ENCODE measurements at places on chromosomes 5 and 9.

- no peak for DNase-seq
These were observed 96.7 kb upstream of the FER start for GRCh38 chr5:108650997-108651396.

GRCh38 chr5:134426361-134426760 lies 14.7 kb upstream of the CDKN2AIPNL start:
- DNase-seq = no peak

DNA sequence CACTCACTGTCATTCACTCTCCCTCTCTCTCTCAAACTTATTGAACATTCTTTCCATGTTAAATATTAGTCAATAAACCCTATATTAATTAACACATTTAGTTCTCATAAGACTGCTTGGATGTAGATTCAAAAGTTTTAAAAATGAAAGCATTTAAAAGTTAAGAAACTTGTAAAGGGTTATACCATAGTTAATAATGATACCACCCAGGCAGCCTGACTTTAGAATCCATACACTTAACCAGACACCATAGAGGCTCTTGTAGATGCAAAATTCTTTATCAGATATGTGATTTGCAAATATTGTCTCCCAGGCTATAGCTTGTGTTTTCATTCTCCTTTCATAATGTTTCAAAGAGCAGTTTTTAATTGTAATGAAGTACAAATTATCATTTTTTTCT lies 335.8 kb upstream of the ACTBL2 start:
- no peak for DNase-seq

GRCh38 chr9:108399851-108400250 lies 455.9 kb downstream of the ACTL7B start:
- no peak for DNase-seq

GRCh38 chr5:139861021-139861888 lies 65.6 kb downstream of the PSD2 start:
- no peak for DNase-seq

- DNase-seq = no peak
These were observed 314.5 kb downstream of the ADGRV1 start for GRCh38 chr5:90873033-90873517.

DNA sequence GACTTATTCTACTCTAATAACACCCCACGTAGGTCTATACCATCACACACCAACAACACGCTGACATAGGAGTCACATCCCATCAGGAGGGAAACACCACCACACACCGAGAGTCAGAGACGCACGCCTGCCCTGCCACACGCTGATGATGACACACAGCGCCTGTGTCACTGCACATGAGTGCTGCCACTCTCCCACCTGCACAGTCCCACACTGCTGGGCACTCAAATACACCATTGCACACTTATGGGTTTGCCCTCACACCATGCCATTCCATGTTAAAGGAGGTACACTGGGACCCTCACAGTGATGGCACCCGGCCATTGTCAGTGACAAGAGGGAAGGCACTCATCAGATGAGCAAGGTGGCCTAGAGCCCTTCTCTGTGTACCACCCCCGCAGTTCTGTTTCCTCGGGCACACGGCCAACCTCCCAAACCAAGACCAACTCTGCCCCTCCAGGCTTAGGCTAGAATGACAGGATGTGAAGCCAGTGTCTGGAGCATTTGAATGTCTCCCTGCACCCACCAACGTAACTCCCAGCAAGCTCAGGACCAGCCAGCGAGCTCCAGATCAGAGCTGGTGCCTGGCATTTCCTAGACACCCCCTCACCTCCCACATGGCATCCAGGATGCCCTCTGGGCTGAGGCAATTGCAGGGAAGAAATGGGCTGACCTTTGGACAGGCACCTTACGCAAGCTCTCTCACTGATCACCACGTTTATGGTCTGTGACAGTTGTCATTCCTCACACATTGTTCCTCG lies 3.6 kb upstream of the CPLX2 start:
- DNase-seq = no peak

DNA sequence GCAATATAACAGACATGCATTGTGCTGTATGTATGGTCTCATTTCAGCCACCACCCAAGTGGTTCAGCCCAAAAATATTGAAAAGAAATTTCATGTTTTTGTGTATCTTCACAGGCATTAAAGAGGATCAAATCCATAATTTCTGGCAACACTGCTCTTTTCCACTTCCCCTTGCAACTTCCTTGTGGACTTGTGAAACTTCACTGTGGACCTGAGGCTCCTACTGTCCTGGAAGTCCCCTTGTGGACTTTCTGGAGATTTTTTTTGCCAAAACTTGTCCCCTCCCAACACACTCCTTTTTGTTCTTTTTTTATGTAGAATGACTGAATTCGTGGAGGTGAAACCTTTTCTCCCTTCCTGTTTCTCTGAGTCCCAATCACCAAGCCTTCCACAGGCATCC lies 14.3 kb downstream of the OTULINL start:
- DNase-seq = no peak

DNA sequence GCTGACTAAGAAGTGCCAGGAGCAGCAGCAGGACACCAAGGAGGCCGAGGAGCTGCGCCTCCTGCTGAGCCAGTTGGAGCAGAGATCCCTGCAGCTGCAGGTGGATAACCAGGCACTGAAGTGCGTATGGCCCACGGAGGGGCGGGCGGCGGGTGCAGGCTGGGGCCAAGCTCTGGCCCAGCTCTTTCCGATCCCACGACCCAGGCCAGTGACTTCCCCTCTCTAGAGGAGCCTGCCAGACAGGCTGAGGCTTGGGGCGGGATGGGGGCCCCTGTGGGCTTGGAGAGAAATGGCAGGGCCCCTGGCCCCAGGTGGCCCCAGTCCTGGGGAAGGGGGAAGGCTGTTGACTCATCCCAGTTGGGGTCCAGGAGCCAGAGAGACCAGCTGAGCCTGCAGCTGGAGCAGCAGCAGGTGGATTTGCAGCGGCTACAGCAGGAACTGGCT lies 3.6 kb downstream of the PTRH1 start:
- DNase-seq = no peak

DNA sequence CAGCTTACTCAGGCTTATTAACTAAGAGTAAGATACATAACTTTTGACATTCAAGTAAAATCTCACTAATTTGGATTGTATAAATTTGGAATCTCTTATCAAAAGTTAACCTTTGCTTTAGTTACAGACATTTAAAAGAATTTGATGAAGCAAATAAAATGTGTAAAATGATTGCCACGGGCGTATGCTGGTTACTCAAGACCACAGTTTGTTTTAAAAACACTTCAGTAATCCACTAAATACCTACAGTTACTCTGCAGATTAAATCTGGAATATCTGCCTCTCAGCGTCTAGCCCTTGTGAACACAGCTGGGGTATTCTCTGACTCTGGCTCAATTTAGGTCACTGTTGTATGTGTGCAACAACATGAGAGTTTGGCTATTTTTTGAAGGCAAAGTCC lies 143.8 kb downstream of the MCTP1 start:
- DNase-seq = no peak

GRCh38 chr5:43555895-43556606 lies 826 bp downstream of the PAIP1 start:
- DNase-seq = no peak

DNA sequence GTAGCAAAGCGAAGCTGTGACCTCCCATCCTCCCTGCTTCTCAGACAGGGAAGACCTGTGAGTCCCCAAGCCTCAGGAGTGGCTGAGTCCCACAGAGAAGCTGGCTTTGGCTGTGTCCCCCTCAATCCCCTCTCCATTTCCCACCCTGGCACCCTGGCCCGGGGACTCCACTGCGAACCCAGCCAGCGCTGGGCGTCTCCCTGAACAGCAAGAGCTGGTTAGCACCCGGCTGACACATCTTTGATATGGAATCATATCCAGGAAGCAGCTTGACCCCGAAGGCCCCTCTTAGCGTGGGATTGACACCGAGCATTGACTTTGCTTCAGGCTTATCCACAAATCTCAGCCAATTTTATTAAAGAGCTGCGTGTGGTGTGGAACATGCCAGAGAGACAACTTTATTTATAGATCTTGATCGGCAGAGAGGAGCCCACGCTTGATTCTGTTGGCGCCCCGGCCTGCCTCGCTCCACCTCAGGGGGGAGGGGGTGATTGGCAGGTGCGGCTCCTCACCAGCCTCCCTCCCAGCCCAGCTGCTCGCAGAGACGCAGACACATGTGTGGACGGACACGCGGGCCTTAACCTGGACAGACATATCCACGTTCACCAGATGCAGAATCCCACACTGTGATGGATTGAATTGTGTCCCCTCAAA lies 120.7 kb upstream of the MVB12B start:
- no peak for DNase-seq

DNA sequence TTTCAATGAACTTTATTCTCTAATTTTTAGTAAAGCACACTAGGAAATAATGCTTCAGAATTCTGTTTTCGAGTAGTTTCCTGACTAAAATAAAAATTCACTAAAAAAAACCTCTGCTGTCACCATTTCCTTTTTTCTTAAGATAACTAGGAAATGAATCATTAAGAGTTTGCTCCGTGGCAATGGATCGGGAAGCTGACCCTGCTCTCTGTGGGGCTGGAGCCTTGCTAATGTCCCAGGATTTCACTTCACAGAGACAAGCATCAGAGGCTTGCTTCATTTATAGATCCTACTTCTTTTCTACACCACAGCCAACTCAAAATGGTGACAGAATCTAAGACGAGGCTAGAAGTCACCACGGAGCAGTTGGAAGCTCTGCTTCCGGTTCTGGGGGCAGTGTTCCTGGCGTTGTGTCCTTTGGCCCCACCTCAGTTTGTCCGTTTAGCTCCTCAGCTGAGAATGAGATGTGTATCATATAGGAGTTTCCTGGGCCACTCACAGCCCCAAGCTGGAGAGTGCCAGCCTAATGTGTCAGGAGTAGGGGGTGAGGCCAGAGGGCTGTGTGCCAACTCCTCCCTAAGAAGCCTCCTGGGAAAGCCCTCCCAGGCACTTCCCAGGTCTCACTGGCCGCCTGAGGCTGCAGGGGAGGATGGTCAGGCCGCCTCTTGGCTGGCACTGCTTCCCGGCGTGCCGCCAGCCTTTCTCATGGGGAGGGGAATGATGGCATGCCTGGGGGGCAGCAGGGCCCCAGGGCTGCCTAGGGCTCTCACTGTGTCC lies 19.6 kb downstream of the TENT4A start:
- no peak for DNase-seq

DNA sequence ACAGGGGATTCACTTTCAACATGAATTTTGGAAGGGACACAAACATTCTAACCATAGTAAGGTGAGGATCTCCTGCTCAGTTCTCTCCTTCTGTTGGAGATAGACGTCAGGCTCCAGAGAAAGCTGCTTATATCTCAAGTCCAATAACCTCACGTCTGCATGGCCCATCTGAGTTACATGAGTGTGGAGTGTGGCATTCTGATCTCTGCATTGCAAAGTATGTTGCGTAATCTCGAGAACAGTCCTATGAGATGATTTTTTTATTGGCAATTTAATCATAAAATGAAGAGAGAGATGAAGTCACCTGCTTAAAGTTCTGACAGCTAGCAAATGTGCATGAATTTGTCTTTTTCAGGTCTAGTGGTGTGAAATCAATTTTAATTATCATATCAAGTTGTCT lies 118.8 kb downstream of the SLC12A2 start:
- DNase-seq = no peak

- DNase-seq = no peak
These were observed 69.5 kb upstream of the UNC5A start for GRCh38 chr5:176740702-176741496.

DNA sequence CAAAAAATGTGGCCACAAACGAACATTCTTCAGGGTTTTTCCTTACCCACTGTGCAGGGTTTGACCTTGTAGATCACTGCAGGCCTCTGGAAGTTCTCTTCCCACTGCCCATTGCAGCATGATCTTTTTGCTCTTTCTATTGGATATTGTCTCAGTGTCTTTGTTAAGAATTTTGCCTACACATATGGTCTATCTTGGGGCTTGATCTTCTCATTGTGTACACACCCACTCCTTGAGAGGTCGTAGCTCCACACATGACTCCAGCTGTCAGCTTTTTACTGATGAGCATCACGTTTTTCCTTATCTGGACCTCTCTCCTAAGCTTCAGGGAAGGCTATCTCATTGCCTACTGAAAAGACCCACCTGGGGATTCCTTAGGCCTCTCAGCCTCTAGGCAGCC lies 3.0 kb upstream of the GLRX start:
- DNase-seq = no peak

DNA sequence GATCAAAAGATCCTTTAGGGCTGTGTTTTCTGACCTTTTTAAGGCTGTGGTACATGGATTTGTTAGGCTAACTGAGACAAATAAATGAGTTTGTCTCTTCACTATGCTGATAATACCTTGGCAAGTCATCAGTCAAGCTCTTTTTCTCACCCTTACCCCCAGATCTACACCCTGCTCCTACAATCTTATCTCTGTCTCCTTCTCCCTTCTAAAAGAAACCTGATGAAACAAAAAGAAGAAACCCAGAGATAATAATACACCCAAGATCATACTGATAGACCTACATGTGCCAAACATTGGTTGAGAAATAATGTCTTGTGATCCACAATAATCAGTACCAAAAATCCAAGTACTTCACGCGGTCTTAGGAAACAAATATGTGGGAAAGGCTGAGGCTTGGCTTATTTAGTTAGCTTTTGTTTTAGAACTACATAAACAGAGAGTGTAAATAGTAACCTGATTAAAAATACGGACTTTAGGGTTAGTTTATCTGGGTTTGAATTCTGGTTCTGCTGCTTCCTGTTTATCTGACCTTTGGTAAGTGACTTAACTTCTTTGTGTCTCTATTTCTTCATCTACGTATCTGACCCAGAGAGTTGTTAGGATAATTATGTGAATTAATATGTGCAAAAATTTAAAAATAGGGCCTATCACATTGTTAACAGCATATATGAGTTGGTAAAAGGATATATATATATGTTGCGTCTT lies 24.8 kb upstream of the PDCD1LG2 start:
- no peak for DNase-seq

DNA sequence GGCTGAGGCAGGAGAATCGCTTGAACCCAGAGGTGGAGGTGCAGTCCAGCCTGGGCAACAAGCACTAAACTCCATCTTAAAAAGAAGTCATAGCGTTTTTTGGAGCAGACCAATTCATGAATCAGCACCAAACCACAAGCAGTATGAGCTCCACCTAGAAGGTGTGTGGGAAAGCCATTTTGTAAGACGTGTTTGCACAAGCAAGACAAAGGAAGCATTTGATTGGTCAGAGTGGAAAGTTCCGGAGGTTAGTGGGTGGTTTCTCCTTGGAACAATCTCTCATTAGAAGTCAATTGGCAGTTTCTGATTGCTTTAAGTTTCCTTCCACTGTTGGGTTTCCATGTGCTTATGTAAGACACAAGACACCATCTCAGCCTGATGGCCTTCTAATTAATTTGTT lies 5.0 kb downstream of the SRD5A1 start:
- no peak for DNase-seq

- no peak for DNase-seq
These were observed 17.9 kb upstream of the NOTCH1 start for GRCh38 chr9:136563646-136564325.

DNA sequence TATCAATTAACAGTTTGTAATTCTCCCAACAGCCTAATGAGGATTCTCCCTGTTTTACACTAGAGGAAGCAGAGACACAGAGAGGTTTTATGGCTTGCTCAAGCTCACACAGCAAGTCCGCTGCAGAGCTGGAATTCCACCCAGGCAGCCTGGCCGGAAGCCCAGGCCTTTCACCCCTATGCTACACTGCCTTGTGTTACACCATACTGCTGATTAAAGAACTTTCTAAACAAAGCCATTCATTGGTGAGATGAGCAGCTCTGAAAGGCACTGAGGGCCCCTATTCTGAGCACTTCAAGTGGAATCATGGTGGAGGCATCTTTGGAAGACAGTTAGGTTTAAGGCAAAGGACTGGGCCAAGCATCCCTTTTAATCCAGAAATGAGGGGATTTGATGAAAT lies 14.7 kb upstream of the LARP1 start:
- no peak for DNase-seq

All from esophagus squamous epithelium (tissue), 5 donors.